ENCODE measurements at places on chromosomes 11 and 22.

DNA sequence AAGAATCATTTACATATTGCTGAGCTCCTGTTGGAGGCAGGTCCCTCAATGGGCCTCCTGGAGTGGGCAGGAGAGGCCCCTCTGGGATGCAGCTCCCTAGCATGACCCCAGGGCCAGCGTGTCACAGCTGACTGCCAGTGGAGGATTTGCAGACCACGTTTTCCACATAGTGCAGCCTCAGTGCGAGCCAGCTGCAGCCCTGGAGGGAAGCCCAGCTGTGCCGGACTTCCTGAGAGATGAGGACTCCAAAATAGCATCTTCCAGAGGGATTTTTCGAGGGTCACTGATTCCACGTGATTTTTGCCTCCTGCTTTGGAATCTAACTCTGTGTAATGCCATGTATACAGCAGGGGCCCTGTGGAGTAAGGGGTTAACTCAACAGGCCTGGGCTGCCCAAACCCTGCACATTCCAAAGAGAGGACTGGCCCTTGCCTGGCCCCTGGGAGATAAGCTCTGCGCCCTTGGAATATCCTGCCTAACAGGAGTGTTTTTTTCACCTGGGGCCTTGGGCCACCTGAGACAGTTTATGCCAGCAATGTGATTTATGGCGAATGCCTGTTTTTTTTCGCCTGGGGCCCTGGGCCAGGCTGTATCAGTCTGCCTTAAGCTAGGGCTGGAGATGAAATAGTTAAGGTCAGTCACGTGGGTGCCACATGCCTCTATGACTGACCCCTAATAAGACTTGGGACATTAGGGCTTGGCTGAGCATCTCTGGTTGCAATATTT lies 47.4 kb downstream of the RPS6KA4 start:
- DNase-seq = no peak

DNA sequence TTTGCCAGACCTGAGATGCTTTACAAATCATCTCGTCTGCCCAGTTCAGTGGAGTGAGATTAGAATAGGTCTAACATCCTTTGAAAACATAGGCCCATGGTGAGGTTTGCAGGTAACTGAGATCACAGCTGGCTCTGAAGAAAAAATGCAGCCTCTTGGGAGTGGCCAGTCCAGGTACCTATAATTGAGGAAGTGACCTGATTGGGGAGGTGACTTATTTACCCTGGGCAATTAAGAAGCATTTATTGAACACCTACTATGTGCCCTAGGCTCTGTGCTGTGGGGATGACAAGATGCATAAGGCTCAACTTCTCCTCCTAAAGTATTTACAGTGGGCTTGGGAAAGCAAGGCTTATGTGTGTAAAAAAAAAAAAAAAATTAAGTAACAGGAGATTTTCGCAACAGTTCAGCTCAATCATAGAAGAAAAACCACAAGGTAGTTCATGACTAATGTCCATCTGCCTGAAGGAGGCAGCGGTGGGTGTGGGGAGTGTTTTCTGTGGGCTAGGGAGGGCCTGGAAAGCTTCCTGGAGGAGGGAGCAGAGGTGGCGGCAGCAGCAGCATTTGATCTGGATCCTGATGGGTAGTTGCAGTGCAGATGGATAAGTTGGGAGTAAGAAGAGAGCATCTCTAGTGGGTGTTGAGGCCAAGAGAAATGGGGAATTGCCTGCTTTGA lies 16.1 kb downstream of the MICAL2 start:
- no peak for DNase-seq

- no peak for DNase-seq
Measured at GRCh38 chr11:8335683-8336082, 72.0 kb upstream of the LMO1 start.

DNA sequence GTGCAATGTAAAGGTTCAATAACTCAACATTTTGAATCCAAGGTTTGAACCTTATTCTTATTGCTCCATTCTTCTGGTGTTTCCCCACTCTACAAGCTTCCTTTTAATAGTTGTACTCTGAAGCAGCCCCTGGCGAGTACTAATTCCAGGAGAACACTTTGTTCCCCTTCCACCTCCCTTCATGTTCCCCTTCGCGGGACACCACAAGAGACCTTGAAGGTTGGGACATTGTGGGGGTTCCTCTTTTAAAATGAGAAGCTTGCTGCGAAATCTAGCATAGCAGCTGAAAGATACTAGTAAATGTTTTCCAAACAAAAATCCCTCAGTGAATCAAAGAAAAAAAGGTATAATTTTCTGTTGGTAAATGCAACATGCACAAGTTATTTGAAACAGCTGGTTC lies 626.3 kb upstream of the LRRC4C start:
- no peak for DNase-seq

DNA sequence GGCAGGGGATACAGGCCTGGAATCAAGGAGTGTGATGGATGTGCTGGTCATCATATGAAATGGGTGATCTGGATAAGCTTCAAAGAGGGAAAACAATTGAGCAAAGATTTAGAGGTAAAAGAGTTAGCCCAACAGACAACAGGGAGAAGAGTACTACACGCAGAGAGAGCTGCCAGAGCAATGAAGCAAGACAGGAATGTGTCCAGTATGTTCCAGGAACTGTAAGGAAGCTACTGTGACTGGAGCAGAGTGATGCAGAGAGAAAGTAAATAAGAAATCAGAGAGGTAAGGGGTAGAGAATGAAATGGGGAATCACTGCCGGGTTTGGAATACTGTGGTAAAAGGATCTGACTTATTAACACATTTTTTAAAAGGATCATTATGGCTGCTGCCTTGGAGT lies 255.1 kb downstream of the DCDC1 start:
- no peak for DNase-seq

DNA sequence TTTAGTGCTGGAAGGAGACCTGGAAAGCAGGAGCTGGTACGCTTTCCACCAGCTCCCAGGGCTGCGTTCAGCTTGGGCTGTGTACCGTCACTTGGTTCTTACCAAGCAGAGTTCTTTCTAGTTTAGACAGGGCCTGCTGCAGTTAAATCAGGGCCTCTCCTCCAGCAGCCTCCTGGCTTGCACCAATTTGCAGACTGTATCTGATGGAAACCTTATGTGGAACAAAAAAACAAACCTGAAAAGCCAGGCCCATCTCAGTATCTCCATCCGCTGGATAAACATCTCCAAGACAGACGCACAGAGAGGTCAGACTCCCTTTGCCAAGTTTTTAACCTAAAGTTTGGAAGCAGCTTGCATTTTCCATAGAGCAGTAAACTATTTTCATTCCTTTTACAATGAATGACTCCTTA lies 288.6 kb upstream of the SORL1-AS1 start:
- DNase-seq = no peak

- no peak for DNase-seq
Measured at GRCh38 chr11:134020598-134020997, 48.3 kb upstream of the JAM3 start.

- no peak for DNase-seq
Measured at GRCh38 chr11:16239141-16240105, 116.9 kb downstream of the SOX6 start.

- DNase-seq = no peak
Measured at GRCh38 chr11:118662401-118663271, 16.8 kb downstream of the TREH start.

All from NCI-H1930 (cell line).